ENCODE measurements at places on chromosomes 3 and 15.

GRCh38 chr3:42635111-42635510 is 18.4 kb upstream of the ZBTB47 start:
- DNase-seq: no peak

DNA sequence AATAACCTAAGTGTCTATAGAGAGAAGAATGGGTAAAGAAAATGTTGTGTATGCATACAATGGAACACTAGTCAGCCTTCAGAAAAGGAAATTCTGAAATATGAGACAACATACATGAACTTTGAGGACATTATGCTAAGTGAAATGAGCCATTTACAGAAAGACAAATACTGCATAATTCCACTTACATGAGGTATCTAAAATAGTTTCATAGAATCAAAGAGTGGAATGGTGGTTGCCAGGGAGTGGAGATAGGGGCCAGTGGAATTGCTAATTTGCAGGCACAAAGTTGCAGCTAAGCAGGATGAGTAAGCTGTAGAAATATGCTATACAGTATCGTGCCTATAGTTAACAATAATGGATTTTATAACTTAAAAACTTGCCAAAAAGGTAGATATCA is 779.6 kb upstream of the ARPP21 start:
- no peak for DNase-seq

DNA sequence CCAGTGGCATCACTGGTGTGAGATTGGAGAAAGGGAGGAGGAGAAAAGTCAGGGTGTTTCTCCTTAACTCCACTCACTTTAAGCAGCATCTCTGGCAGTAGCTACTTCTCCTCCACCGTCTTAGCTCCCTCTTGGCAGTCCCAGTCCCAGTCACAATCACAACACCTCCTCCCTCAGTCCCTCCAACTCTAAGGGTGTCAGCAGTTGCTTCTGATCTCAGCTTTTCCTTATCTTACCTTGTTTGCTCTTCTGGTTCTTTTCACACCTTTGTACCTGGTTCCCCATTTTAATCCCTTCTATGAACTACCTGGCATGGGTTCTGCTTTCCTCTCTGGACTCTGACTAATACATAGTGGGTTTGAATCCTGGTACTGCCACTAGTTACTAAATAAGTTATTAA is 188.3 kb upstream of the CTDSPL start:
- no peak for DNase-seq

DNA sequence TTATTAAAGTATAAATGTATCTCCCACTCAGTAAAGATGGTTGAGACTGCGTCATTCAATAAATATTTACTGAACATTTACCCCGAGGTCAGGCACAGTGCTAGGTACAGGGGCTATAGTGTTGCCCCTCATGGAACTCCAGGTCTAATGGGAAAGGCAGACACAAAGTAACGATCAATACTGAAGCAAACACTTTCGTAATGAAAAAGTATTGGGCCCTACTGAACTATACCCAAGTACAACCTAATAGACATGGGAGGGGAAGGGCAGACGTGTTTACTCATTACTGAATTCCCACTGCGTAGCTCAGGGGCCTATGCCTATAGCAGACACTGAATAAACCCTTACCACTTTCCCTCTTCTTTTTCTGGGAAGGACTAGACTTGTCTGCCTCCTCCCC is 56.9 kb downstream of the KLHL6 start:
- DNase-seq: no peak

GRCh38 chr3:51559411-51559888 is 20.9 kb downstream of the RAD54L2 start:
- no peak for DNase-seq

GRCh38 chr15:25175033-25175788 is 220.4 kb downstream of the SNRPN start:
- DNase-seq: no peak

Measured in stimulated activated CD4-positive, alpha-beta T cell treated with anti-CD3 and anti-CD28 coated beads, Interleukin-1b, Interleukin-23, amount 100 ng/mL, for 1 hour (primary cell).